Fibroblast of pulmonary artery (primary cell): ENCODE measurements at places on chromosomes 12 and 14.

GRCh38 chr12:16844875-16845274 is 238.9 kb upstream of the LMO3 start:
- no peak for DNase-seq

GRCh38 chr12:51601241-51601640 is 10.2 kb downstream of the SCN8A start:
- DNase-seq: no peak

DNA sequence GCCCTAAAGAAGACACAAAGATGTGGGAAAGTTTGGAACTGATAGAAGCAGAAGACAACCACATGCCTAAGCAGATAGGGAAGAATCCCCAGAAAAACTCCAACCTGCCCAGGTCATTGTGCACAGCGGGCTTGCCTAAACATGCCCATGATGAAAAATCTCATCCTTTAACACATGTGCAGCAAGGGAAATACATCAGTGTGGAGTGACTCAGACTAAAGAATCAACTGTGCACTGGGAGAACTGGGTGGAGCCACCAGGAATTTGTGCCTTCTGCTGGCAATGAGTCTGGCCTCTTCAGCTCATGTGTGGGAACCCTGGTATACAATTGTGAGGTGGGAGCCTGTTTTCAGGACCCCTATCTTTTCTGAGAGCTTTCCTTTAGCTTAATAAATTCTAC is 398.5 kb downstream of the FSCB start:
- peak; percentile 8 for DNase-seq

- peak; percentile 91 for DNase-seq
Measured at GRCh38 chr12:88580051-88580871, at the start of gene KITLG. KITLG (minus strand) TSS chr12:88580471; CDS start chr12:88580278, 193 bp downstream.

GRCh38 chr14:62329427-62329826 is 567.2 kb downstream of the SNAPC1 start:
- no peak for DNase-seq

DNA sequence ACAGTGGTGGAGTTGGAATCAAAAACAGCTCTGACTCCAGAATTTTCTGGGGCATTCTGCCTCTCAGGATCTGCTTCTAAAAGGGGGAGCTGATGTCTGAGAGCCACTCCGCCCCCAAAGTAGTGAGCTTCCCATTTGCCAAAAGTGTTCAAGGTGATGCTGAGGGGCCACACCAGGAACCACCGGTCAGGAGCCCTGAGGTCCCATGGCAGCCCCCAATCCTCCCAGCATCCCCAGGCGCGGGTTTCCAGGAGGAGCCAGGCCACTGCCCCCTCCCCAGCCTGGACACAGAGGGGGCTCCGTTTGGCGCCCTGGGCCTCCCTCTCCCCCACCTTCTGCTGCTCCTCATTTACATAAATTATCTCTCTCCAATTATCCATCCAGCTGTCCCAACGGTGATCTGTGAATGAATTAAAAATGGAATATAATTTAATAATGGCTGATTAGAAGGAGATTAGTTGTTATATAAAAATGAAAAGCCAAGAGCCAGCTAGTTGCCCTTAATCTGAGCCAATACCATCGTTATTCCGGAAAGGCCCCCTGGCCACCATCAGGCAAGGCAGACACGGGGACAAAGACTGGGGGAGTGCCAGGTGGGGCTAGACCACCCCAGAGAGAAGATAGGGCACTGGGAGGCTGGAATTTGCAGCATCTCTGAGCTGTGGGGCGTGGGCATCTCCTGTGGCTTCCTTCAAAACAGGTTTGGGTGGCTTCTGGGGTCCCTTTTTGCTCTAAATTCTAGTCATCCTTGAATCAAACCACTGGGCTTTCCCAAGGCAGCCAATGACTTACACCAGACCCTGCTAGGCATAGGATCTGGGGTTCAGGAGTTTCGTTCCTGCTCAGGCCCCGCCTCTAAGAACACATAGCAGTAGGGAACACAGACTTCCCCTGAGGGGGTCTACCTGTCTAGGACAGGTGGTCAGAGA is 19.7 kb upstream of the VSX2 start:
- DNase-seq: no peak

GRCh38 chr14:69808919-69809808 is 12.1 kb upstream of the SLC10A1 start:
- DNase-seq: no peak

- DNase-seq: peak; percentile 45
Measured at GRCh38 chr12:114221136-114221833, 184.7 kb downstream of the TBX5 start.

- peak; percentile 1 for DNase-seq
Measured at GRCh38 chr12:101485021-101485420, 9.9 kb downstream of the SPIC start.

- no peak for DNase-seq
Measured at GRCh38 chr12:51388846-51389245, 2.4 kb downstream of the GALNT6 start.

- DNase-seq: no peak
Measured at GRCh38 chr12:3116106-3116844, 39.1 kb downstream of the TSPAN9 start.

- no peak for DNase-seq
Measured at GRCh38 chr14:31982642-31983041, 94.5 kb upstream of the ARHGAP5 start.

GRCh38 chr12:84159260-84159659 is 753.3 kb downstream of the SLC6A15 start:
- no peak for DNase-seq

DNA sequence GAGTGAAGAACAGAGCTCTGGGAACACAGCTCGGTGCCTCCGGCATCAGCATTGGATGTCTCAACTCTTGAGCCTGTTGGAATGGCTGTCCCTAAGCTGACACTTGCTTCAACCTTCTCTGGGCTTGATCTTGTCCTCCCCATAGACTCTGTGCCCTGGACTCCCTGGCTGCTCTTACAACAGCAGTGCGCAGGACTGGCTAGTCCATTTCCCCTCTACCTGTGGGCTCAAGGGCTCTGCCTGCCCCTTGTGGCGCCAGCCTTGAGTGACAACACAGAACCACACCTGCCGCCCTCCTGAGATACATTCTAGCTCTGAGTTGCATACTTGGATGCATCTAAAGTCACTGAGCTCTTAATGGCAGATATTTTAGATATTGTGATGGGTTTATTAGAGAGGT is 6.2 kb downstream of the CRADD start:
- DNase-seq: no peak
